Activated CD4-positive, CD25-positive, alpha-beta regulatory T cell treated with anti-CD3 and anti-CD28 coated beads, Interleukin-2, amount 50 U/mL, for 24 hours (primary cell): ENCODE measurements at places on chromosomes 13 and 19.

- no peak for ATAC-seq
Observed at GRCh38 chr13:21225841-21226581, 49.6 kb downstream of the MRPL57 start.

- ATAC-seq: no peak
Observed at GRCh38 chr13:52319876-52320275, 86.1 kb downstream of the THSD1 start.

DNA sequence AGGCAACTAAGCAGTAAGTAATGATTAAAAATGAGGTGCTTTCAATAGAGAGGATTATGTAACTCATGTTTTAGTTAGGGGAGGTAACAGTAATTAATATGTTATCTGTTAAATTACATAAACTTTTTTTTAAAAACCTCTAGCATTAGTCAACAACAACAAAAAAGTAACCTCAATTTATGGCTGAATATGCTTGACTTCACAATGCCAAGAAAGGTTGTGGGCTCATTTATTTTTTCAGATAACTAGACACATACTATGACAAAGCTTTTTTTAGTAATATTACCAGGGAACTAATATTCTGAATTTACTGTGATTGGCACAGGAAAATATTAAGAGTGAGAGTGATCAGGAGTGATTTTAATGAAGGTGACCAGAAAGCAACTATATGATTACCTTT, 54.9 kb downstream of the KCNRG start:
- no peak for ATAC-seq

- no peak for ATAC-seq
Observed at GRCh38 chr19:2311093-2311492, 3.1 kb upstream of the LINGO3 start.

DNA sequence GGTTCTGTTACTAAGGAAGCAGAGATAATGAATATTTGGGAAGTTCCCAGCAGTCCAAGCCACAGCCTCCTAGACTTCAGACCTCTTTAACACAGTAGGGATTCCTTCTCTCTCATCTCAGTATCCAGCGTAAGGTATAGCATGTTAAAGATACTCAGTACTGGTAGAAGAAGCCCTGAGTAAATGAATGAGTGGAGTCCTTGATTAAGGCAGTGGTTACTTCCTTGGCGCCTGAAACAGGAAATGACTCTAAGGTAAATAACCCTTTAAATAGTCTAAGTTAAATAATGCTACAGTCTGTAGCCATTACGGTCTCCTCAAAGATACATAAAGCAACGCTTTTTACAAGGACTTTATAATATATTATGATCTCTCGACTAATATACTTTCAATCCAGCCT, 650.8 kb upstream of the MIR17HG start:
- ATAC-seq: no peak
